Tongue (tissue), 3 donors: ENCODE measurements at places on chromosomes 1 and 21. TPM values are rescaled to one million over a fixed set of nuclear protein-coding genes. Genes with fewer than 3 reads are reported as not detected.

DNA sequence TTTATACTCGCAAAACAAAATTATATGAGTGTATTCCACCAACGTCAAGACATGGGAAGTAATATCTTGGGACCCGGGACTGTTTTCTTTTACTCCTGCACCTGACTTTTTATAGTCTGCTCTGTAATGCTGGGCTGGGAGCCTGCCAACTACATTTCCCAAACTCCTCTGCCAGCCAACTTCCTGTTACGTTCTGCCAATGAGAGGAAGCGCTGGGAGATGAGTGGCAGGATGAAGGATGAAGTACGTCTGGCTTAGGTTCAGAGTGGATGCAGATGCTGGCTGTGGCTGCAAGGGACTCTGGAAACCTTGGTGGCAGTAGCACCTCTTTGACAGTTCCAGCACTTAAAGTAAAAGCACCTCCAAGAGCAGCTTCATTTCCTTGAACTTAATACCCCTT lies 59.6 kb downstream of the USP24 start:
- peak; percentile 25 for DNase-seq

The RUNX1 gene
- total RNA-seq, result 12.6 TPM

The DESI2 gene
- total RNA-seq, result 75.1 TPM

The EXTL1 gene
- total RNA-seq, result 5.4 TPM

The SLC5A9 gene
- not detected for total RNA-seq

The MCM3AP gene
- 89.7 TPM for total RNA-seq

DNA sequence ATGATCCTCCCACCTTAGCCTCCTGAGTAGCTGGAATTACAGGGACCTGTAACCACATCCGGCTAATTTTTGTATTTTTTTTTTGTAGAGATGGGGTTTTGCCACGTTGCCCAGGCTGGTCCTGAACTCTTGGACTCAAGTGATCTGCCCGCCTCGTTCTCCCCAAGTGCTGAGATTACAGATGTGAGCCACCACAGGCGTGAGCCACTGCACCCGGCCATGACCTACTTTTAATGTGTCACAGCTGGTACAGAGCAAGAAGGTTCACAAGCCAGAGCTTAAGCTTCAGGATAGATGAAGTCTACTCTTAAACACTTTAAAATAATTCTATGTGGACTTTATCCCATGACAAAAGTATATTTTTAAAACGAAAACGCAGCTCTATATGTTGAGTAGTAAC lies 23.6 kb downstream of the ACBD3 start:
- no peak for DNase-seq

DNA sequence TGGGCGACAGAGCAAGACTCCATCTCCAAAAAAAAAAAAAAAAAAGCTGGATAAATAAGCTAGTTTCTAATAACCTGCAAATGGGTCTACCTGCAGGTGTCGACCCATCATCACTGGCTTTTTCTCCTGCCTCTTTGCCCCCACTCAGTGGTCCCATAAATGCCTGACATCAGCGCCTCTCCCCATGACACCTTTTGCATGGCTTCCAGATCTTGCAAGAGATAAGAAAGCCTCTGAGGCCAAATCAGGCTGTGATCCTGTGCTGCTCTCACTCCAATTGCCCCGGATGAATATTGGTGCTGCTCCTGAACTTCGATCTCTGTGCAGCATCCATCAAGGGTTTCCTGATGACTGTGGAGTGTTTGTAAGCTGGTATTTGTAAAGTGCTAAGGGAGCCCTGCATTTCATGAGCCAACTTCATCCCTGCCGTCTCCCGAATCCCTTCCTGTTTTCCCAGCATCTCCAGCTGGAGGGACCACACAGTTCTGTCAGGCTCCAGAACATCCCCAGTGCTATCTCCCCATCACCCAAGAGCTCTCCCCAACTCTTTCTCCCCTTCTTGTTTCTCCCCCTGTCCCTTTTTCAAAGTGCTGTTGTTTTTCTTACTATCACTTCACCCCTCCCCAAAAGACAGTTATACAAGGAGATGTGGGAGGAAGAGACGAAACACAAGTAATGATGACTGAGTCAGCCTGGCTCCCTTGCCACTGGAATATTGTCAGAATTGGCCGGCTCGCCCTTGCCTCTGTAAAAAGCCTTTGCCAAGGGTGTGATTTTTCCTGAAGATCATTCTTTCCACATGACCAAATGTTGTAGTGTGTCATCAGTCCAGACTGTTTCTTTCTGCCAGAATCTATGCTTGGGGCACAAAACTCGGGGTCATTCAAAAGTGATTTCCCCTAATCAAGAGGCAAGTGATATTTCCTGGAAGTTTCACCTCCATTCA lies 2.8 kb upstream of the EFHD2 start:
- DNase-seq, result peak; percentile 43

GRCh38 chr1:218694636-218695035 lies 349.5 kb downstream of the TGFB2 start:
- DNase-seq, result peak; percentile 86

- no peak for DNase-seq
Measured at GRCh38 chr1:97599447-97599846, 321.4 kb downstream of the DPYD start.
